ENCODE measurements at places on chromosomes 1 and 21. TPM values are rescaled to one million over a fixed set of nuclear protein-coding genes. Genes with fewer than 3 reads are reported as not detected.

GRCh38 chr1:145997016-145997717 lies 788 bp upstream of the TXNIP start:
- H3K36me3 ChIP-seq = peaks cover 18% of the 10 kb centered on the region
- H3K4me1 ChIP-seq = peaks cover 51% of the 10 kb centered on the region
- peak overlapping the region; percentile 98 for H3K27ac ChIP-seq
- DNase-seq = peak; percentile 42
- H3K4me3 ChIP-seq = peak overlapping the region; percentile 43

Gene NMNAT2
- total RNA-seq = 1.3 TPM

DNA sequence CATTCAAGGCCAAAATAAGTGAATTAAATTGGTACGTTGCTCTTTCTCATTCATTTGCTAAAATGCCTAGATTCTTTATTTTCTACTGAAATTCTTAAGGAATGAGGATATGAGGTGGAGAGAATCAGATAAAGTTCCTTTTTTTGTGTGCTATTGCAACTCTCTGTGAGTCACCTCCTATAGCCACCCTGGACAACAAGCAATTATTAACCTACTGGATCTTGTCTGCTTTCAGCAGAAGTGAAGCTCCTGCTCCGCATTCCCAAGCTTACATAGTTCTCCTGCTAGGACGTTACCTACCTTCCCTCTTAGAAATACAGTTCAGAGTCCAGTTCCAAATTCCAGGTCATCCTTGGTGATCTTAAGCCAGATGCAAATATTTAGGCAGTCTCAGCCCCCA lies 4.8 kb upstream of the KCNJ6 start:
- H3K36me3 ChIP-seq = no peaks in the 10 kb centered on the region
- no peak overlapping the region for H3K4me3 ChIP-seq
- no peak overlapping the region for H3K27ac ChIP-seq

GRCh38 chr1:154478013-154478412 lies 24.0 kb upstream of the TDRD10 start:
- H3K27me3 ChIP-seq = no peaks in the 10 kb centered on the region
- no peak overlapping the region for H3K27ac ChIP-seq
- H3K36me3 ChIP-seq = no peaks in the 10 kb centered on the region
- no peak overlapping the region for H3K4me3 ChIP-seq
- H3K4me1 ChIP-seq = peaks cover 3% of the 10 kb centered on the region
- no peak for DNase-seq

Gene OR14K1
- 1.3 TPM for total RNA-seq

GRCh38 chr1:106787520-106787919 lies 269.0 kb upstream of the PRMT6 start:
- no peak for DNase-seq
- H3K27me3 ChIP-seq = no peaks in the 10 kb centered on the region
- no peaks in the 10 kb centered on the region for H3K36me3 ChIP-seq
- H3K4me3 ChIP-seq = no peak overlapping the region
- H3K27ac ChIP-seq = no peak overlapping the region

Gene MIA3
- total RNA-seq = 44.8 TPM

Gene LAMB3
- total RNA-seq = 7.3 TPM

GRCh38 chr1:233868461-233868860 lies 36.0 kb upstream of the SLC35F3 start:
- no peak overlapping the region for H3K27ac ChIP-seq
- no peak overlapping the region for H3K4me3 ChIP-seq
- DNase-seq = no peak
- no peaks in the 10 kb centered on the region for H3K27me3 ChIP-seq
- H3K4me1 ChIP-seq = no peaks in the 10 kb centered on the region
- H3K36me3 ChIP-seq = no peaks in the 10 kb centered on the region

- H3K36me3 ChIP-seq = no peaks in the 10 kb centered on the region
- peak; percentile 76 for DNase-seq
- H3K27ac ChIP-seq = no peak overlapping the region
- no peak overlapping the region for H3K4me3 ChIP-seq
- H3K27me3 ChIP-seq = no peaks in the 10 kb centered on the region
These were observed 29.4 kb upstream of the CD2 start for GRCh38 chr1:116724765-116725375.

Gene NDUFS5
- 192 TPM for total RNA-seq

DNA sequence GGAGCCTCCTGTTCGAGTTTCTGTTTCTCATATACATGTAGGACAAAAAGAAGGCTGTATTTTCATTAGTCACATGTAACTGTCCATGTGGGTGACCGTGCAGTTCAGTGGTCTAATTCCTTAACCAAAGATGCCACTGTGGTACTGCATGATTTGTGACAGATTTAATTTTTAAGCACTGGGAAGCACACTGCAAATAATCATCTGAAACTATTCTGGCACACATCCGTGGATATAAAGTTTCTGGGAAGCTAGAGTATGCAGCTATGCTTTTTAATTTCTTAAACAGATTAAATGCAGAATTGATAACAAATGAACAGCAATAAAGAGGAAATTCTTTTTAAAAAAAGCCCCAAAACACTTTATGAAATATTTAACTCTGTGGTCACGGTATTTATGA lies 254.8 kb downstream of the LMO4 start:
- no peak for DNase-seq
- no peak overlapping the region for H3K4me3 ChIP-seq
- H3K36me3 ChIP-seq = no peaks in the 10 kb centered on the region
- H3K27ac ChIP-seq = no peak overlapping the region
- H3K4me1 ChIP-seq = no peaks in the 10 kb centered on the region

Gene TLCD4
- total RNA-seq = 10.2 TPM

DNA sequence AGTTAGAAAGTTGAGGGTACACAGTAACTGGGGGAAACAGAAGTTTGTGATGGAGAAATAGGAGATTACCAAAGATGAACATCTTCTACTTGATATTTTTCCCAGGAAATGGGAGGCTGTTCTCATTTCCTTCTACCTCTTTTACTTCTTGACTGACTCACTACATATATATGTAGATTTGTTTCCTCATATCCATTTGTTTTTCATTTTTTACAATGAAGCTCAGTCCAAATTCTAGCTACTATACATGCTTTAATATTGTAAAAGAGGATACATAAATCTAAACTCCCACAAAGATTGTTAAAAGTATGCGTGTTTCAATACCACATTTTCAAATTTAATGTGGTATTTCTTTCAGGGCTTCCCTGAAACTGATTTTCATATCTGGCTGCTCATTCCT lies 366.6 kb upstream of the NCAM2 start:
- DNase-seq = no peak
- H3K36me3 ChIP-seq = no peaks in the 10 kb centered on the region
- no peaks in the 10 kb centered on the region for H3K4me1 ChIP-seq

Gene COL16A1
- total RNA-seq = 10.1 TPM

Gene FMO5
- 68.6 TPM for total RNA-seq

- no peak within 1 kb of the TSS for H3K27ac ChIP-seq
- peaks cover 14% of the 10 kb centered on the region for H3K4me1 ChIP-seq
- H3K27me3 ChIP-seq = no peaks in the 10 kb centered on the region
- H3K36me3 ChIP-seq = no peaks in the 10 kb centered on the region
These were observed at the start of gene OBSCN for GRCh38 chr1:228207851-228208821. TSS of gene OBSCN (plus strand) at chr1:228208044. CDS start at chr1:228211784, 3,740 bp downstream.

GRCh38 chr1:47409311-47410067 lies 6.6 kb upstream of the FOXE3 start:
- DNase-seq = no peak
- no peaks in the 10 kb centered on the region for H3K36me3 ChIP-seq
- H3K4me1 ChIP-seq = no peaks in the 10 kb centered on the region
- no peak overlapping the region for H3K4me3 ChIP-seq

GRCh38 chr1:33014464-33015163 lies 22.1 kb downstream of the AK2 start:
- no peak overlapping the region for H3K4me3 ChIP-seq
- no peak for DNase-seq
- peaks cover 37% of the 10 kb centered on the region for H3K4me1 ChIP-seq
- H3K36me3 ChIP-seq = peaks cover 16% of the 10 kb centered on the region
- no peak overlapping the region for H3K27ac ChIP-seq

DNA sequence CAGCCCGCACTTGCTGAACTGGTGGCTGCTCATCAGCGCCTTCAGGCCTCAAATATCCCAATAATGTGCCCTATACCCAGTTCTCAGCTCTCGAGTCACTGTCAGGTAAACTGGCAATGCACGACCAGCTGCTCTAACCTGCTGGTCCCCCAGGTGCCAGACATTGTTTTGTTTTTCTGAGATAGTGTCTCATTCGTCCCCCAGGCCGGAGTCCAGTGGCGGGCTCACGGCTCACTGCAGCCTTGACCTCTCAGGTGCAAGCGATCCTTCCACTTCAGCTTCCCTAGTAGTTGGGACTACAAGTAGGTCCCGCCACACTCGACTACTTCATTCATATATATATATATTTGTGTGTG lies 1.0 kb upstream of the NADK start:
- H3K4me1 ChIP-seq = peaks cover 88% of the 10 kb centered on the region
- no peak overlapping the region for H3K4me3 ChIP-seq
- no peaks in the 10 kb centered on the region for H3K27me3 ChIP-seq
- DNase-seq = no peak
- H3K36me3 ChIP-seq = no peaks in the 10 kb centered on the region
- H3K27ac ChIP-seq = peak overlapping the region; percentile 83

GRCh38 chr1:243471026-243471685 lies 215.3 kb downstream of the SDCCAG8 start:
- H3K27me3 ChIP-seq = no peaks in the 10 kb centered on the region
- H3K27ac ChIP-seq = no peak overlapping the region
- H3K4me3 ChIP-seq = no peak overlapping the region
- H3K4me1 ChIP-seq = no peaks in the 10 kb centered on the region
- peak; percentile 25 for DNase-seq

GRCh38 chr1:234875953-234876855 lies 252.4 kb downstream of the TOMM20 start:
- H3K4me1 ChIP-seq = peaks cover 18% of the 10 kb centered on the region
- peak; percentile 61 for DNase-seq
- H3K36me3 ChIP-seq = no peaks in the 10 kb centered on the region
- peak overlapping the region; percentile 89 for H3K27ac ChIP-seq
- H3K27me3 ChIP-seq = no peaks in the 10 kb centered on the region

Gene SYF2
- total RNA-seq = 48.5 TPM

GRCh38 chr1:76659171-76659940 lies 207.9 kb upstream of the ST6GALNAC5 start:
- H3K27me3 ChIP-seq = no peaks in the 10 kb centered on the region
- H3K4me3 ChIP-seq = no peak overlapping the region
- H3K36me3 ChIP-seq = no peaks in the 10 kb centered on the region
- DNase-seq = no peak
- no peak overlapping the region for H3K27ac ChIP-seq
- H3K4me1 ChIP-seq = no peaks in the 10 kb centered on the region

- DNase-seq = no peak
- H3K36me3 ChIP-seq = peaks cover 15% of the 10 kb centered on the region
- H3K27me3 ChIP-seq = no peaks in the 10 kb centered on the region
These were observed 15.6 kb downstream of the SZT2 start for GRCh38 chr1:43405219-43405875.

DNA sequence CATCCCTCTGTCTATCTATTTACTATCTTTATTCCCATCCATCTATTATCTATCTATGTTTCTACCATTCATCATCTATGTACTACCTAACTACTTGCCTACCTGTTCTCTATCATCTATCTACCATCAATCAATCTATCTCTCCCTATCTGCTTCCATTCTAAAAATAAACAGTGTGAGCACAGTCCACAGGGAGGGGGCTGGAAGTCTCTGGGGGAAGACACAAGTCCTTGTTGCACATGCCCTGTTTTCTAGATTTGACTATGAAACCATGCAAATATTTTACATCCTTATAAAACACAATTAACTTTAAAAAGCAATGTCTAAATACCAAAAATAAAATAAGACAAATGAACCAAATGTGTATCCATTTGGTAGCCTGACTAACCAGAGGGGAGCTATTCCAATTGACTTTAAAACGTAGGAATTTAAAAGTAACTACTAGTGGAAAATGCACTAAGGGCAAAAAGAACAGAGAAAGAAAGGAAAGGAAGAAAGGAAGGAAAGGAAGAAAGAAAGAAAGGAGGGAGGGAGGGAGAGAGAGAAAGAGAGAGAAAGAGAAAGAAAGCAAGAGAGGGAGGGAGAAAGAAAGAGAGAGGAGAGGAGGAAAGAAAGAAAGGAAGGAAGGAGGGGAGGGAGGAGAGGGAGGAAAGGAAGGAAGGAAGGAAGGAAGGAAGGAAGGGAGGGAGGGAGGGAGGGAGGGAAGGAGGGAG lies 13.6 kb upstream of the RIPK4 start:
- H3K4me1 ChIP-seq = peaks cover 27% of the 10 kb centered on the region
- H3K36me3 ChIP-seq = no peaks in the 10 kb centered on the region
- DNase-seq = no peak
- no peak overlapping the region for H3K4me3 ChIP-seq

GRCh38 chr1:108053270-108054013 lies 88.5 kb upstream of the VAV3 start:
- no peak overlapping the region for H3K27ac ChIP-seq
- H3K27me3 ChIP-seq = no peaks in the 10 kb centered on the region
- H3K4me3 ChIP-seq = no peak overlapping the region
- peaks cover 7% of the 10 kb centered on the region for H3K4me1 ChIP-seq
- no peaks in the 10 kb centered on the region for H3K36me3 ChIP-seq

DNA sequence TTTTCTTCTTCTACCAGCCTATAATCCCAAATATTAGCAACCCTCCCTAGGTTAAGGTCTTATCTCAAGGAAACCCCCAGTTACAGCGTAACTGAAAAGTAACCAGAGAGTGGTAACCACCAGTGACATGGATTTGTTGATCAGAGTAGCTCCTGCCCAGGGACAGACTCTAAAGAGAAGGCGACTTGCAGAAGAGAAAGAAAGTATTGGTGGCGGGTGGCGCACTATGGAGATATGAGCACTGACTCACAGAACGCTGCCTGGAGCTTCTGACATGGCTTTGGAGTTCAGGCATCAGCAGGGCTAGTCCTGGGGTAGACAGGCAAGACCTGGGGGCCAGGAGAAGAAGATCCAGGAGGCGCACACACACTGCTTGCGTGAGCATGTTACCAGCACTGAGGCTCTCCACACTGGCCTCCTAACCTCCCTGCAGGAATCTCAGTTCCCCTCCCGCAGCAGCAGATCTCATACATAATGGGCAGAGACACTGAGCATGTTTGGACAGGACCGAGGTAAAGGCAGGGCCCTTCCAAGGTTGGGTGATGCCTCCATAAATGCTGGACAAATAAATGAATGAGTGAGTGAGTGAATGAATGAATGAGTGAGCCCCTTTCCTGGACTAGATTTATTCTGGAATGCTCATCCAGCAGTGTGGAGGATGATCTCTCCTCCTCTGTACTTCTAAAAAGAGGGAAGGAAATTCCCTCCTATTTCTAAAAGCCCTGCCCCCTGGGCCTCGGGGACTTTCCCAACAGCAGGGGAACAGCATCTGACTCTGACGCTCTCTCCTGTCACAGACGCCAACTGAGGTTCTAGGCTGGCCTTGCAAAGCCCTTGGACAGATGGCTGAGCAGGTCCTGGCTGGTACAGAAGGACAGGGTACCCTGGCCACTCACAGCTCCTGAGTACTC lies 175.5 kb downstream of the CLIC6 start:
- H3K36me3 ChIP-seq = no peaks in the 10 kb centered on the region
- no peaks in the 10 kb centered on the region for H3K27me3 ChIP-seq
- peak overlapping the region; percentile 47 for H3K27ac ChIP-seq
- H3K4me1 ChIP-seq = peaks cover 7% of the 10 kb centered on the region
- peak; percentile 44 for DNase-seq

Gene PHC2
- 44.5 TPM for total RNA-seq

Gene PRRX1
- total RNA-seq = 8.0 TPM

DNA sequence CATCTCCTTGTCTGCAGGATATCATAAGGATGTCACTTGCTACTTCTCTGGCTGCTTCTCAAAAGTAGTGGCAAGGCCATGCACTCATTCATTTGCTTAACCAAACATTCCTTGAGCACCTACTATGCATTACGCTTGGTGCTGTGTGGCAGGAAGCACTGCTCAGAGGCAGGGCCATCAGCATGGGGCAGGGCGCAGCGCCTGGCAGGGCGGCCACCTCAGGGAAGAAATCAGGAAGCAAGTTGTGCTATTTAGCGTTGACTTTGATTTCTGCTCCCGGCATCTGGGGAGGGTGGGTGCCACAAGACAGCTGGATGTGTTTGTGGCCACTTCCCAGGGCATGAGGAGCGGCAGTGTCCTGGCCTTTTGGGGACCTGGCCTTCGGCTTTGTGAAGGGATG lies 27.9 kb downstream of the PROK1 start:
- DNase-seq = no peak
- H3K27me3 ChIP-seq = no peaks in the 10 kb centered on the region
- H3K4me1 ChIP-seq = peaks cover 22% of the 10 kb centered on the region
